ENCODE measurements at places on chromosomes 1 and 21. TPM values are rescaled to one million over a fixed set of nuclear protein-coding genes. Genes with fewer than 3 reads are reported as not detected.
A peak's percentile ranks its signal among the peaks of the same experiment; 100 is the strongest.

Gene ELF3
- total RNA-seq, result 0.68 TPM

DNA sequence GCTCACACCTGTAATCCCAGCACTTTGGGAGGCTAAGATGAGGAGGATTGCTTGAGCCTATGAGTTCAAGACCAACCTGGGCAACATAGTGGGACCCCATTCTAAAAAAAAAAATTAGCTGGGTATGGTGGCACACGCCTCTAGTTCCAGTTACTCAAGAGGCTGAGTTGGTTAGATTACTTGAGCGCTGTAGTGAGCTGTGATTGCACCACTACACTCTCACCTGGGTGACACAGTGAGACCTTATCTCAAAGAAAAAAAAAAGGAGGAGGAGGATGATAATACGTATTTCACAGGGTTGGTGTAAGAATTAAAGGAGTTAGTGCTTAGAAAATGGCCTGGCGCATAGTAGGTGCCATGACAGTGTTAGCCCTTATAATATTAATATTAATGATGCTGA is 144.1 kb downstream of the PLXNA2 start:
- DNase-seq, result no peak

DNA sequence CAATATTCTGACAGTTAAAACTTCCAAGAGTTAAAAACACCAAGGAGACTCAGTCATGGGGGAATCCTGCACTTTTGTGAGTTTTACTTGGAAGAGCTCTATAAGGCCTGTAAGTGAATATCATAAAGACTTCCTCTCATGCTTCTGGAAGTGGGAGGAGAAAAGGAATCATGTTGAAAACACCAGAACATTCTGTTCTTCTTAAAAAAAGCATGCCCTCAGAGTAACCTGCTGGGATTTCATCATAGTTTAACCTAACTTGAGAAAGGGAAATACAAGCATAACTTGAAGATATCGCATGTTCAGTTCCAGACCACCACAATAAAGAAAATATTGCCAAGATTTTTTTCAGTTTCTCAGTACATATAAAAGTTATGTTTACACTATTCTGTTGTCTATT is 51.9 kb downstream of the COL11A1 start:
- no peak for DNase-seq

DNA sequence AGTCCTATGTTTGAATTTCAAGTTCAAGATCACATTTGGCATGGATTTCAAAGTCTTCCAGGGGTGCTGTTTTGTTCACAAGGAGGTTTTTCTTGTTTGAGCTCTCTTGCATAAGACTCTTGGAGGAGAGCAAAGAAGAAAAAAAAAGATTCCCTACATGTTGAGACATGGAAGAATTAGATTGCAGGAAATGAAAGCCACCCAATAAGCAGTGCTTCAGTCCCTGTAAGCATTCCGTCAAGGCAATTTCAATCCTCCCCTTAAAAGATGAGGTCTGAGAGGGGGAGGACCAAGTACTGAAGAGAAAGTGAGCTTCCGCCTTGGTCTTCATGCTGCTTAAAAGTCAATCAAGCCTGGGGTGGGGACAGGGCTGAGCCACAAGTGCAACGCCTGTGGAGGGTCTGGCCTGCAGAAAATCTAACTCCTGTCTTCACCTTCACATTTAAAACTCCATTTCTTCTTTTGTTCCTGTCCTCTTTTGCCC is 50.2 kb downstream of the LPAR3 start:
- no peak for DNase-seq

Gene TSTD1
- total RNA-seq, result 73.4 TPM

DNA sequence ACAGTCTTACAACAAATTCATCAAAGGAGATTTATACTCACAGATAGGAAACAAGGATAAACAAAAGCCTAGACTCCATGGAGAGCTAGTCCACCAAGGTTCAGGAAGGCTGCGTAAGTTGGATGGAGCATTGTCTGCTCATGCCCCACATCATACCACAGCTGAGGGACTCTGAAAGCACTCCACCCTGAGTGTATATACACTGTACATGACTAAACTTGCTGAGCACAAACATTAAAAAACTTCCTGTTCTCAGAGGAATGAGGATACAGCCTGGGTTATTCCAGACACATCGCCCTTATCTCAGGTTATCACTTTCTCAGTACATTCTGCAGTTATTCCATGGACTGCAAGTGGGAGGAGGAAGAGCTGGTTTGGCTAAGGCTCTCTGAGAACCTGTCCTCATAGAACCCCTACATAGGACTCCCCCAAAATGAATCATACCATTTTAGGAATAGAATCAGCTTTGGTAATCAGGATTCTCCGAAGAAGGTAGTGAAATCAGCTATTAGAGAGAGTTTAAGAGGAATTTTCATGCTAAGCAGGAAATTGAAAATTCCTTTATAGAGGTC is 58.0 kb upstream of the PRMT6 start:
- no peak for DNase-seq

Gene FRRS1
- 5.6 TPM for total RNA-seq

Gene HUNK
- total RNA-seq, result not detected

Gene NBPF4
- not detected for total RNA-seq

Gene AMIGO1
- total RNA-seq, result 0.37 TPM

DNA sequence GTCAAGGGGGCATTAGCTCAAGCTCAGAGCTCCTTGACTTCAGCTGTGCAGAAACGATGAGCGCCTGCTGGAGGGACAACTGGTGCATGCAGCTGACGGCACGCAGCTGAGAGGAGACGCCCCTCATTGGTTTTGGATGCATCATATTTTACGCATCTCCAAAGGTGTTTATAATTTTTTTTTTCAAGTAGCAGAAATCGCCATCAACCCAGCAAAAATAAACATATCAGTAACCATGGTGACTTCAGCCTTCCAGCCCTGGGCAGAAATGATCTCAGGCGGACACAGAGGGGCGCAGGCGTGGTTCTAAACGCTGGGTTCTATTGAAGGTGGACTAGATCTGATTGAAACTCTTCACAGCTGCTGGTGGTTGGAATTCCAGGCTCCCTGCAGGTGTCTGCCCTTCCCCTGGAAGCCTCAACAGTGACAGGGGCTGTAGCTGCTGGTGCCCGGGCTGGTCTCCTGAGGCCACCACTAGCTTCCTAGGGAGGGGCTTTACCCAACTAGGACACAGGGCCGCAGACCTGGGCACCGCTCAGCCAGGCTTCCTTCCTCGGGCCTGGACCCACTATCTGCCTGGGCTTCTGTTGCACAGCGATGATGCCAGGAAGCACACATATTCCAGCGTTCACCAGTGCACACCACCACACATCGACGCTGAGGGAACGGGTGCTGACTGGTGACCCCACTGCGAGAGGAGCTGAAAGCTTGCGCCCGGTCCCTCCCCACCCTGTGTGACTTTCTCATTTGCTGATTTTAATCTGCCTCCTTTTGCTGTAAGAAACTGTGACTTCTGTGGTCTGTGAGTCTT is 63.7 kb upstream of the ABCG1 start:
- DNase-seq, result no peak

Gene CD1B
- total RNA-seq, result not detected

- DNase-seq, result no peak
Observed at GRCh38 chr1:162885265-162885664, 24.3 kb upstream of the CCDC190 start.

Gene LAMTOR5
- total RNA-seq, result 102 TPM

Gene RNU1-1
- total RNA-seq, result not detected

- no peak for DNase-seq
Observed at GRCh38 chr1:32967888-32968568, 3.4 kb upstream of the RNF19B start.

DNA sequence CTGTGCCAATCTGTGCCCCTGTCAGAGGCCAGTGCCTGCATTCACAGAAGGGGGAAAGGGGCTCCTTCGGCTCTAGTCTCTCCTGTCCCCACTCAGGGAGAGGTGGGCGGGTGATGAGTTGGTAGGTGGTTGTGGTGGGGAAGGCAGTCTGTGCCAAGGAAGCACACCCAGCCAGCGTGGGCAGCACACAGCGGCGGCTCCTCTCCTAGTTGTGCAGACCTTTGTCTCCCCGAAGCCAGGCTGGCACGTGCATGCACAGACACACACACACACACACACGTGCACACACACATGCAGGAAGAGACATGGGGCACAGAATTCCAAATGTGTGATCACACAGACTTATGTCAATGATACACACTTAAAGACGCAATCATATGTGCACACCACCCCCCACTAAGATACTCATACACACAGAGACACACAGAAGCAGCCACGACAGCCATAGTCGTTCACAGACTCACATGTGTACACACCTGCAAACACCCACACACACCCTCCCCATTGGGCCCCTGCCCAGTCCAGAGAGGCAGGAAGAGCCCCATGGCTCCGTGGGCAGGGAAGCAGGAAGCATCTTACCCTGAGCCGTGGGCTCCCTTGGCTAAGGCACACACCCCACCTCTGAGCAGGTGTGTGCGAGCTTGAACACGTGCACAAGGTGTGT is 16.4 kb downstream of the RIMS3 start:
- no peak for DNase-seq

Gene ARHGEF11
- 19.3 TPM for total RNA-seq

DNA sequence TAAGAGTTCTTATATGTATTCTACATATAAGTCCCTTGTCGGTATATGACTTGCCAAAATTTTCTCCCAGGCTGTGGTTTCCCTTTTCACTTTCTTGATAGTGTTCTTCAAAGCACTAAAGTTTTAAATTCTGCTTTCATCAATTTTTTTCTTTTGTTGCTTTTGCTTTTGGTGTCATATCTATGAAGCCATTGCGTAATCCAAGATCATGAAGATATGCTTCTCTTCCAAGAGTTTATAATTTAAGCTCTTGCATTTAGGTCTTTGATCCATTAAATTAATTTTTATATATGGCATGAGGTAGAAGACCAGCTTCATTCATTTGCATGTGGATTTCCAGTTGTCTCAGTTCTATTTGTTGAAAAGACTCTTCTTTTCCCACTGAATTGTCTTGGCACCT is 22.2 kb downstream of the DESI2 start:
- DNase-seq, result no peak

- peak; percentile 58 for DNase-seq
Observed at GRCh38 chr1:155977690-155978324, 540 bp downstream of the ARHGEF2 start.

Gene CD84
- not detected for total RNA-seq

GRCh38 chr1:206757524-206758266 is 12.9 kb upstream of the IL19 start:
- no peak for DNase-seq

All from myocyte (in vitro differentiated cells).